GM19239 (cell line): ENCODE measurements at places on chromosomes 13 and 19.

- DNase-seq: peak; percentile 80
These were observed 6.9 kb downstream of the RAB8A start for GRCh38 chr19:16118489-16119033.

GRCh38 chr13:39023761-39024160 is 14.1 kb downstream of the PROSER1 start:
- no peak for DNase-seq

DNA sequence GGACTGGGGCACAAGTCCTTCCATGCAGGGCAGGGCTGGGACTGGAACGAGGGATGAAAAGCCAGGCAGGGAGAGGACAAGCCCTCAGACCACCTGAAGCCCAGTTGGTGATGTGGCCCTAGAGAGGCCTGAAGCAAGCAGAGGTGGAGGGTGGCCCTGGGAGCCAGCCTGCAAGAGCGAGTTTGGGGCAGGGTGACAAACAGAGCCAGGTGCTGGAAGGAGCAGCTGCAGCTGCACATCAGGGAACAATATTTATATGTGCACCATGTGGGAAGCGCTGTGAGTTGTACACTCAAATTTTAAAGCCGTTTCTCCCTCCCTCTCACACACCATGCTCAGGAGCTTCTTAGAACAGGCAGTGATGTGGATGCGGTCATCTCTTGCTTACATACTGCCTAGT is 67.8 kb downstream of the FGF9 start:
- no peak for DNase-seq

DNA sequence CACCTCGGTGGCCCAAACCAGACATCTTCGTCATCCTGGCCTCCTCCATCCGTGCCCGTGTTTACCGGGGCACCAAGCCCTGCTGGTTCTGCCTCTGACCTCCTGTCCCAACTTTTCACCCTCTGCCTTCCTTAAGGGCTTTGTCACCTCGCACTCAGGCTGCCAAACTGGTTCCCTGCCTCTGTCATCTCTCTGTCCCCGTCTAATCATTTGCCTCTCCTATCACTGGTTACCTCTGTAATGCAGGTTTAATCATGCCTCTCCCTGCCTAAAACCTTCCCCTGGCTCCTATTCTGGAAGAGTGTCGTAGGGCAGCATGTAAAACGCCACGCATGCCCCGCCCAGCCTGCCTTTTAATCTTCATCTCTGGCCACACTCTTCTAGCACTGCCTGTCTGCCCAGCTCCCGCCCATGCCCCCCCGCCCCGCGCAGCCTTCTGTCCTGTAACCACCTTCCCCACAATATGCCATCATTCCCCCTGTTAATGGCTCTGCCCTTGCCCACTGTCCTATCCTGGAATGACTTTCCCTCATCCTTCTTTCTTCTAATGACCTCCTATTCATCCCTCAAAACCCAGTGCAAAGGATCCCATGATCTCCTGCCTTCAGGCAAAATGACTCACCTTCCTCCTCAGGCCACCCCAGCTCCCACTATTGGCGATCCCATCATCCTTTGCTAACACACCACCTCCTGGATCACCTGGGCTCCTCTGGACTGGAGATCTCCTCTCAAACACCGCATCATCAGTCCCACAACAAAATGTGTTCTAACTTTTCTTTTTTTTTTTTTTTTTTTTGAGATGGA is 66.7 kb downstream of the PEX11G start:
- no peak for DNase-seq

- DNase-seq: no peak
These were observed 114.8 kb upstream of the TDRD3 start for GRCh38 chr13:60282186-60282585.

DNA sequence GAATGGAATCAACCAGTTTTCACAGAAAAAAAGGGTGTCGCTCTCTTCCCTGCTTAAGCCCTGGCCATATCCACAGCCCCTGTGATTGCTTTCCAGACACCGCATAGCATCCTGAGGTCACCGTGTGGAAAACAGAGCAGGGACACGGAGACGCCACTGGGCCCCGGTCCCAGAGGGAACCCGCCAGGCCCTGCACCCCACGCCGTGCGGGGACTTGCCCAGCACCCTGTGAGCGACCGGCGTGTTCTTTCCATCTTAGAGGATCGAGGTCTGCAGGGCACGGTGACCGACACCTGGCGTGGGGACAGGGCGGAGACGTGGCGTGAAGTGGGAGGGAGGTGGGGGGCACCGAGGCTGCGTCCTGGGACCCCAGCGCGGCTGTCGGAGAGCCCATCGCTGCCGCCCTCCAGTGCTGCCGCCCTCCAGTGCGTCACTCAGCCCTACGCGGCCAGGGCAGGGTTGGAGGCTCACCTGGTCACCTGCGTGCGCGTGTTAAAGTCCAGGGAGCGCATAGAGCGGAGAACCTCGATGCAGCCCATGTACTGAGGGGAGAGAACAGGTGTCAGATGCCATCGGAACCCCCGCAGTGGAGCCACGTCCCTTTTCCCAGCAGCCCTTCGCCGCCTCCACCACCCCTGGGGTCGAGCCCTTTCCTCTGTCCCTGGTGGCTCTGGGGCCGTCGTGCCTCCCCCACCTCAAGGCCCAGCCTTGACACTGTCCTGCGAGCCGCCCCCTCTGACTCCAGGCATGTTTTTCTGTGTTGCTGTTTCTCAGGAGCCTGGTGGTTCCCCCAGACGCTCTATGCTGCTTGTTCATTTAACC is 20.2 kb downstream of the SHC2 start:
- no peak for DNase-seq

DNA sequence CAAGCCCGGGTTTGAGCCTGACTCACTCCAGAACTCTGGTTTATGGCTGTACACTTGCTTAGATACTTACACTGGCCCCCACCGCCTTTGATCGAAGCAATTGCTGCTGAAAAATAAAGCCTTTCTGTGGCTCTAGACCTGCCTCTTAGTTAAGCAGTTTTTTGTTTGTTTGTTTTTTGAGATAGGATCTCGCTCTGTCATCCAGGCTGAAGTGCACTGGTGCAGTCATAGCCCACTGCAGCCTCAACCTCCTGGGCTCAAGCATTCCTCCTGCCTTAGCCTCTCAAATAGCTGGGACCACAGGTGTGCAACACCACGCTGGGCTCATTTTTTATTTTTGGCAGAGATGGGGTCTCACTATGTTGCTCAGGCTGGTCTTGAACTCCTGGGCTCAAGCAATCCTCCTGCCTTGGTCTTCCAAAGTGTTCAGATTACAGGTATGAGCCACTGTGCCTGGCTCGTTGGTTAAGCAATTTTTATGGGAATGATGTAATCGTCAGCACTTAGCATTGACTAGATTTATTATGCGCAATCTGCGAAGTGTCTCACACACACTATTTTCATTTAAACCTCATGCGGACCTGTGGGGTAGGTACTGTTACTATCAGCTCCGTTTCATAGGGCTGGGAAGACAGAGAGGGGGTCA is 22.2 kb downstream of the PPP2R1A start:
- no peak for DNase-seq

DNA sequence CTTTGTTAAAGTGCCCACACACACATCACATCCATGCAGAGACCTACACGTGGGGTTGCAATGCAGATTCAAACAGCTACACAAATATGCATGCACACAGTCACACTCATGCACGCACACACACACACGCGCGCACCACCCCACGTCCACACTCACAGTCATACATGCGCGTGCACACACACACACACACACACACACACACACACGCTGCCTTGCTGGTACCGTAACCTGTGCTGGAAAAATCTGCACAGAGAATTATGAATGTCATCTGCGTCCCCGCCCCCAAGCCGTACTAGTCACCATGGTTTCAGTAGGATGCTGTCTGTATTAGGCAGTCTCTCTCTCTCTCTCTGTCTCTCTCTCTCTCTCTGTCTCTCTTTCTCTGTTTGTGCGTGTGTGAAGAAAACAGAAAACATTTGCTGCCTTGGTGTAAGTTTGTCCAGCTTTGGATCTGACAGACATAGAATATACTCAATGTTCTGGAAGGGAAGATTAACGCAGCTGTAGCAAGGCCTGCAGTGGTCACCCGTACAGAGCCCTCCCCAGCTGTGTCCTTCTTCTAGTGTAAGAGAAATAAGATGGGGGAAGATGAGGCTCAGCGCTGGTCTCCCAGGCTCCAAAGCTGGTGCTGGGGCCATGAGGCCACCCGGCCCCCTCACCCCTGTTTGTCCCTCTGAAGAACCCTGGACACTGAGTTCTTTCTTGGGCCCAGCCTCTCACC is 26.4 kb upstream of the DPP9 start:
- DNase-seq: no peak

DNA sequence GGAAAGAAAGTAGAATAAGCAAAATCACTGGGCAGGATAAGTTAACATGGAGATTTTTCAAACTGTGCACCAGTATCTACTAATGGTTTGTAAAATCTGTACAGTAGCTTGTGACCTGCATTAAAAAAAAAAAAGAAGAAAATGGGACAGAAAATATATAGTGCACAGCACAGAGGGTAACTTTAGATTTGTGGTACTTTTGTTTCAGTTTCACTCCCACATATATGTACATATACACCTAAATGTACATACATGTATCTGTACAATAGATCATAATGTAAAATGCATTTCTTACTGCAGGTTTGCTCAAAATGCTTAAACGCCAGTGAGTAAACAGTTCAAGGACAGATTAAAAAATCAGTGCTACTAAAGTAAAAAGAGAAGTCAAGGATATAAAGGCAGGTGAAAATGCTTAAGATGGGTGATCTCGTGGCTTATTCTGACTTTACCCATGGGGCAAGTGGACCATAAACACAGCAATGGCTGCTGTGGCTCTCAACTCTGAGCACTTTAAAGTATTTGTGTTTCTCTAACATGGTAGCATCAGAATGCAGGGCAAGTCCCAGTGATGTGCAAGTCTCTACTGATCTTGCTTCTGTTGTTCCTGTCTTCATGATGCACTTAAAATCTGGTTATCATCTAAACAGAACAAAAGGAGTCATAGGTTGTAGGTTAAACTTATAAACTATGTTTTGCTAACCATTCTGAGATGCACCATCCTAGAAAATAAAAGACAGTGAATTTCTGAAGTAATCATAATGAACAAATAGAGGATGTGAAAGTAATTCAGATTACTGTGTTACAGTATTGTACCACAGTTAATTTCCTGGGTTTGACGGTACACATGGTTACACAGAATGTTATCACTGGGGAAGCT is 112.3 kb downstream of the MIPEP start:
- DNase-seq: no peak

GRCh38 chr13:86510792-86511191 is 711.6 kb upstream of the SLITRK6 start:
- DNase-seq: no peak

DNA sequence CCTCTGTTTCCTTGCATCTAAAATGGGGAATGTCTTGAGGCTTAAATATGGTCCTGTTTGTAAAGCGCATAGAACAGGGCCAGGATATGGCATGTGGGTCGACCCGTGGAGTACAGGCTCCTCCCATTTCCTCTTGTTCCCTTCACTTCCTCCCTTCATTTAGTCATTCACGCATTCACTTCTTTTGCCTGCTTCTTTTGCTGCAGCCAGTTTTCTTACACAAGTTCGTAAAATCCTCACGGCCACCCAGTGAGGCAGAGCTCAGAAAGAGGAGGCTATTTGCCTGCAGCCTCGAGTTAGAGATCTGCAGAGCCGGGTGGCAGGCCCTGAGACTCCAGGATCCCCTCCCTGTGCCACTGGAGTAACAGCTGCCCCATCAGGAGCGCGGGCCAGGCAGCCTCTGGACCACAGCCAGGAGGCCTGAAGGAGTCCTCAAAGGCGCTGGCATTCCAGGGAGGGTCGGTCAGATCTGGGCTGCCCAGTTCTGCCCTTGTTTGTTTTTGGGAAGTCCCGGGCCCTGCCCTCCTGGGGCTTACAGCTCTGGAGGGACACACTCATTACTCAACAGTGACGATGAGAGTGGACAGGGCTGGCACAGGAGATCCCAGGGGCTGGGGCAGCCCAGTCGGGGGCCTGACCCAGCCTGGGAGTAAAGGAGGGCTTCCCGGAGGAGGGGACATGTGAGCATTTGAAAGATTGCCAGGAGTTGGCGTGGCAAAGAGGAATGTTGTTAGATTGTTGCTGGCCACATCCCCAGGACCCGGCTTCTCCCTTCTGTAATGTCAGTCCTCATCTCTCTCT is 4.6 kb downstream of the PPP5C start:
- no peak for DNase-seq

GRCh38 chr13:24511019-24511815 is 1.4 kb downstream of the PARP4 start:
- DNase-seq: peak; percentile 44

DNA sequence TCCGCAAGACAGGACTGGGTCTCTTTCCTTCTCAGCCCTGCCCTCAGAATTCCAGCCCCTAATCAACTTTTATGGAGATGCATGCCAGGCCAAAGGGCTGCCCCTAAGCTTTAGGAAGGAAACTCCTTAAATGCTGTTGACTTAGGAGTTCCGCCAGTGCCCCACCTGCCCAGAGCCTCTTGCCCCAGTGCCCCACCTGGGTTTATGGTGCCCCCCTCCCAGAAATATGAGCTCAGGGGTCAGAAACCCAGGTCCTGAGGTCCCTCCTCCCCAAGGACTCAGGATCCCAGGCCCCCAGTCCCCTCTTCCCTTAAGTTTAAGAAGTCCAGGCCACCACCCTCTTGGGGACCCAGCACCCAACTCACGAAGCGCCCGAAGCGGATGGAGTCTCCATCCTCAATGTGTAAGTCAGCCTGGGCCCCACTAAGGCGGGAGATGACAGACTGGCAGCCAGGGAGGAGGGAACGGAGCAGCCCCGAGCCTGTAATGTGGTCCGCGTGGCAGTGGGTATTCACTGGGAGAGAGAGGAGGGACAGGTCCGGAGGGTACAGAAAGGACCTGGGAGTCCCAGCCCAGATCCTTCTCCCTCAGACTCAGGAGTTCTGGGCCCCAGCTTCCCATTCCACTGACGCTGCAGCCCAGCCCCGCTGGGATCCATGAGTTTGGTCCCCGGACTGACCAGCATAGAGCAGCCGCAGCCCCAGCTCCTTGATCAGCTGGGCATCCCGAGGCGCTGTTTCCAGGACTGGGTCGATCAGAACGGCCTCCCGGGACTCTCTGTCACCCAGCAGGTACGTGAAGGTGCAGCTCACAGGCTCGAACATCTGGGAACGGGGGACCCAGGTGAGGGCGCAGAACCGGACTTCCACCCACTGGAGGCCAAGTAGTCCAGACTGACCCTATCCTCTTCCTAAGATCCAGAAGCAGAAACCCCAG is 897 bp downstream of the ETHE1 start:
- DNase-seq: no peak
